ENCODE measurements at places on chromosomes 2 and 18. TPM values are rescaled to one million over a fixed set of nuclear protein-coding genes. Genes with fewer than 3 reads are reported as not detected.

DNA sequence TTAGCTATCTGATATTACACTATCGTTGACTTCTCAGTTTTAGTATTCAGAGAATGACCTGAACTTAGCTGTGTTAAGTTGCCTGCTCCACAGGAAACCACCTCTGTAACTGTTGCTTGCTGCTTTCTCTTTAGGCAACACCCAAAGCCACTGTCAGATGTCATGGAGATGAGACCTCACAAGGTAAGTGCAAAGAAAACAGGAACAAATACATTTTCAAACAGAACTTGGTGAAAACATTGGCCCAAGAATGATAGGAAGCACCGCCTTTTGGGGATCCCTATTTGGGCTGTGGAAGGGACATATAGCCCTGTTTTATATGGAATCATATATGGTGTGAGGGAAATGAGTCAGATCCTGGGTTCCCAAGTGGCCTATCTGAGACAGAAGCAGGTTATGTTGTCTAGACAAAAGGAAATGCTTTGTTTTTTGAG lies 143.4 kb downstream of the UBE2E3 start:
- no peak for DNase-seq

The ABHD1 gene
- polyA plus RNA-seq = 0.25 TPM

The B3GNT7 gene
- polyA plus RNA-seq = not detected

The IL36A gene
- not detected for polyA plus RNA-seq

DNA sequence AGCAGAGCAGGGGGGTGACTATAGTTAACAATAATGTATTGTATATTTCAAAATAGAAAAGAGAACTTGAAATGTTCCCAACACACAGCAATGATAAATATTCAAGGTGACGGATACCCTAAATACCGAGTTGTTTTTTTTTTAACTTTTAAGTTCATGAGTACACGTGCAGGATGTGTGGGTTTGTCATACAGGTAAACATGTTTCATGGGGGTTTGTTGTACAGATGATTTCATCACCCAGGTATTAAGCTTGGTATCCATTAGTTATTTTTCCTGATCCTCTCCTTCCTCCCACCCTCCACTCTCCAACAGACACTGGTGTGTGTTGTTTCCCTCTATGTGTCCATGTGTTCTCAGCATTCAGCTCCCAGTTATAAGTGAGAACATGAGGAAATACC lies 164.5 kb upstream of the DNMT3A start:
- DNase-seq = no peak

The UGT1A9 gene
- not detected for polyA plus RNA-seq

The PLB1 gene
- 1.8 TPM for polyA plus RNA-seq

DNA sequence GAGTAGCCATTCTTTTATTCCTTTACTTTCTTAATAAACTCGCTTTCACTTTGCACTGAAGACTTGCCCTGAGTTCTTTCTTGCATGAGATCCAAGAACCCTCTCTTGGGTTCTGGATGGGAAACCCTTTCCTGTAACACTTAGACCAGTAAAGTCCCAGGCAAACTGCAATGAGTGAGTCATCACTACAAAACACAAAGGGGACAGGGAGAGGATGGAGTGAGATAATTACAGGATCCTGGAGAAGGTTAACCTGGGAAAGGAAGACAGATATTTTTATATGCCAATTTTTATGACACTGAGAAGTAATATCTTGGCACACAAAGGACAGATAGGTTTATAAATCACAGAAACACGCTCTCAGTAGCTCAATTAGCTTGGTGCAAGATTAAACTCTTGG lies 48.7 kb downstream of the EHD3 start:
- no peak for DNase-seq

DNA sequence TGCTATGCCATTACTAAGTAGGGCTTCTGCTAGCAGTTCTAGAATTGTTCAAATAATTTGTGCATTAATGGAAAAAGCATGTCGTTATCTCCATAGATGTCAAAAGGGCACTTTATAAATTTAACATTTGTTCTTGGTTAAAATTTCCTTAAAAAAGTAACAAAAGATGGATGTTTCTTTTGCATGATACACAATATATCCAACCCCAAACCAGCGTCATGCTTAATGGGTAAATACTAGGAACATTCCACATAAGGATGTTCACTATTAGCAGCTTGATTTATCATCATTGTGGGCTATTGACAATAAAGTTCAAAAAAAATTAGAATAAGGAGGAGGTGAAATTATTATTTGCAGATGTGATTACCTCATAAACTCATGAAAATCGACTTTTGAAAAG lies 79.7 kb downstream of the GREB1L start:
- no peak for DNase-seq

The LAMA1 gene
- 4.4 TPM for polyA plus RNA-seq

The NCK2 gene
- polyA plus RNA-seq = 73.0 TPM

GRCh38 chr18:59814891-59815290 lies 84.9 kb upstream of the PMAIP1 start:
- DNase-seq = no peak

DNA sequence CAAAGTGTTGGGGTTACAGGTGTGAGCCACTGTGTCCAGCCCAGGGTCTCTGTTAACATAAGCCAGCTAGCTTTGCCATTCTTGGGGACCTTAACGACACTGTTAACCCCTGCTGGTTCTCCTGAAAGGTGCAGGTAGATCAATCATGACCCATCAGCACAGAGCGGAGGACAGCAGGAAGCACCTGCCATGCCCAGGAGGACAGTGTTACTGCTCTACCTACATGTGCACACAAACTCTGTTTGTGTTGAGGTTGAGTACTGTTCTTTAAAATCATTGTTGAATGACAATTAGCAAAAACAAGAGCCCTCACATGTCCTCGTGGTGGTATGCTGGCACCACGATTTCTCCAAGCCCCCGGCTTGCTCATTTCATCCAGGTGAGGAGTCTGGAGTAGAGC lies 120.9 kb downstream of the FAM210A start:
- no peak for DNase-seq

The SCYGR4 gene
- polyA plus RNA-seq = not detected

- DNase-seq = no peak
Observed at GRCh38 chr18:70326255-70326654, 37.4 kb downstream of the SOCS6 start.

DNA sequence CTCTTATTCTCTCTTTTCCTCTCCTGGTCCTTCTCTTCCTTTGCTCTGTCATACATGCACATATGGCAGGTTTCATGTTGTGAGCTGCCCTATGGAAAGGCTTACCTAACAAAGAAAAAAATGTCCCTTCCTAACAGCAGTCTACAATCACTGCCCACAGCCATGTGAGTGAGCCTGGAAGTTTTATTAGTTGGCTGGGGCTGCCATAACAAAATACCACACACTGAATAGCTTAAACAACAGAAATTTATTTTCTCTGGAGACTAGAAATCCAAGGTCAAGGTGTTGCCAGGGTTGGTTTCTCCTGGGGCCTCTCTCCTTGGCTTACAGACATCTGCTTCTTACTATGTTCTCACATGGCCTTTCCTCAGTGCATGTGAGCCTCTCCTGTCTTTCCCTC lies 142.1 kb downstream of the TRIB2 start:
- no peak for DNase-seq

GRCh38 chr2:137036619-137037018 lies 271.3 kb downstream of the THSD7B start:
- no peak for DNase-seq

The TMEM163 gene
- 0.94 TPM for polyA plus RNA-seq

DNA sequence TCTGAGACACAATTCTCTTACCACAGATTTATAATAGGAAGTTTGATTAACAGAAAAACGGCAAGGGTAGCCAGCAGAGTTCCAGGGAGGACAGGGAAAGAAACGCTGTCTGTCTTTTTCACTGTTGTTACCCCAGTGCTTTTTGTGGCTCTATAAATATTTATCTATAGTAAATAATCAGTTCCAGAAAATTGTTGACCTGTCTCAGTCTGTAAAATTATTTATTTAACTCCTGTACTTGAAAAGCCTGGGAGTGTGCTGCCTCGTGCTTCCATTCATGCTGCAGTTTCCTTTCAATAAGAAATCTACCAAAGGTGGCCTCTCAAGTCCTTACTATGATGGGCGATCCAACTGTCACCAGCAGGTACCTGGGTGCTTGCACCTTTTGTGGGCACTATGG lies 102.9 kb downstream of the ETAA1 start:
- DNase-seq = no peak

DNA sequence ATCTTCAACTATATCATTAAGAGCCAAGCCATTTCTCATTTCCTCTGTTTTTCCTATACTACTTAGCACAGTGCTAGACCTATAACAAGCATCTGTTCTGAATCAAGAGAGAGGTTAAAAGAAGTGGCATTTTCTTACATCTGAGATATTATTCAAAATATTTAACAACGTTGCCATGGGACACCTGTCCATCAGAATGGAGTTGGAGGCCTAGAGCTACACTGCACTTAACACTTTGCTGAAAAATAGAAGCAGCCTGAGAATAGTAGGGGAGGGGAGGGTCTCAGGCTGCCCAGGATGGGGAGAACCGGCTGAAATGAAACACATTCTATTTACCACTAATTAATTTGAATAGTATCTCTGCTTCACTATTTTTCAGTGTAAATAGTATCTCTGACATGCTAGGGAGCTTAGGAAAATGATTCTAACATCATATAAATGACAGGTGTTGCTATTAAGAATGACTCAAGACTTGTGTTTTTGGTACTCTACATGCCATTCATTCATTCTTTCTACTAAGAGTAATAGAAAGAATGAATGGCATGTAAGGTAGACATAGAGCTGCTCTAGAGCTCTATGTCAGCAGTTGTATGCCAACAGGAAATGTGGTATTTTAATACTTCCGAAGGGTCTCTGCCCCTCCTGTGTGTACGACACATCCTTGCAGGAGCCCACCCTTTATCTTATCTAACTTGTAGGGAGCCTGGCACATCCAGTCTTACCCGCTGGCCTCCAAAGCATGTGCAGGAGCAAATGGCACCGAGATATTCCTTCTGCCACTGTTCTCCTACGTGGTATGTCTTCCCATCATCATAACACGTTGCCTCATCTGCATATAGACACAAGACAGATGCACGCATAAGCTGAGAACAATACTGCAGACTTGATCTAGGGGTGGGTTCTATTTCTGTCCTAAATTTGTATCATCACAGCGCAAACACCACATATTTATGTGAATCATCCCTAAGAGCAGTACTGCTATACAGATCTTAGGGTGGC lies 52.6 kb downstream of the ATIC start:
- DNase-seq = no peak

DNA sequence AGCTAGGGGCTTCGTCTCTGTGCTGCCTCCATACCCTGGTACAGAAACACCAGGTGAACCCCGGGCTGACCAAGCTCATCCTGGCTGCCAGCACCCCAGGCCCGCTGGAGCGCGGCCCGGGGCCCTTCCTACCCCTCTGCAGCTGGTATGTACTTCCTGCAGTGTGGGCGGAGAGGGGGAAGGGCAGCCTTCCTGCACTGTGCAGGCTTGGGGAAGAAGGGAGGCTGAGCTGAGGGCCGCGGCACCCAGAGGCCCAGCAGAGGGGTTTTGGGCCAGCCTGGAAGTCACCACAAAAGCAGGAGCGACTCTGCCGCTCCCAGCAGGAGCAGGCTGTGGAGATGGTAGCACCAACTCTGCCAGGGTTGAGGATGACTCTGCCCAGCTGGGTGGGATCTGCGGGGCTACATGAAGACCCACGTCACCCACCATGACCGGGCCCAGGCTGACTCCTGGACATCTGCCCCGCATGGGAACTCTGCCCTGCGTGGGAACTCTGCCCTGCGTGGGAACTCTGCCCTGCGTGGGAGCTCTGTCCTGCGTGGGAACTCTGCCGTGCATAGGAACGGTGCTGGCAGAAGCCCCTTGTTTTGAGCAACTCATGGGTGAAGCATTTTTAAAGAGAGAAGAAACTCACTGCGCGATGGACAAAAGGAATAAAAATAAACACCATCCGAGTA lies 273.3 kb downstream of the NDUFA10 start:
- DNase-seq = no peak

- DNase-seq = no peak
Observed at GRCh38 chr18:8813611-8814010, 108.3 kb downstream of the MTCL1 start.

DNA sequence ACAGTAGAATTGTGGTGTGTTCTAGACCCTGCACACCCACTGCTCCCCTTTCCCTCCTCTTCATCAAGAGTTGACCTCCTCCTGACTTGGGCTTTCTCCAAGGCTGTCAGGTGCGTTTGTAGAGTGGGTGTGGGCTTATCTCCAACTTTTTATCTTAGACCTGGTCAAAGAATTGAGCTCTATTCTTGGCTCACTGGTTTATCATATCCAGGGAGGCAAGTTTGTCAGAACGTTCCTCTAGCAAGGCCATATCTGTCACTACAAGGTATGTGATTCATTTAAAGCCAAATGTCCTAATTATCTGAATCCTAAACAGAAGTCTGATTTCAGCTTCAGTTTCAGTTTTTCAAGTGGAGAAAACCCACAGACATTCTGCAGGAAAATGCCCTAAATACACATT lies 117.1 kb upstream of the MGAT5 start:
- DNase-seq = no peak

GRCh38 chr2:154978244-154978643 lies 279.7 kb downstream of the KCNJ3 start:
- no peak for DNase-seq

DNA sequence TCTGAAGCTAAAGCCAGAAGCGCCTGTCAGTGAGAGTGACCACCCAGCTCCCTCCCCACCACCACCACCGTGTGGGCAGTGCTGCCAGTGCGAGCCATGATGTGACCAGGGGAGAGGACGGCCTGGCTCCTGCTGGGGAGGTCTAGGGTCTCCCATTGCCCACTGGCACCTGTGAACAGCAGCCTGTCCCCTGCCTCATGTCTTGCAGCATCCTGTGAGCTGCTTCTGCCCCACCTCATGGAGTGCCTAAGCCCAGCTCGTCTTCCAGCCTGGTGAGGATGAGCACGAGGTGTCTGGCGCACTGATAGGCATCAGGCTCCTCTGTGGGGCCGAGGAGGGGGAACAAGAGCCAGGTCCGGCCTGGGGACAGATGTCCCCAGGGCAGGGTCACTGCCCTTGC lies 61.4 kb downstream of the FAM168B start:
- no peak for DNase-seq

The CYP26B1 gene
- polyA plus RNA-seq = 19.8 TPM

- DNase-seq = no peak
Observed at GRCh38 chr2:19203866-19204265, 154.6 kb downstream of the OSR1 start.

DNA sequence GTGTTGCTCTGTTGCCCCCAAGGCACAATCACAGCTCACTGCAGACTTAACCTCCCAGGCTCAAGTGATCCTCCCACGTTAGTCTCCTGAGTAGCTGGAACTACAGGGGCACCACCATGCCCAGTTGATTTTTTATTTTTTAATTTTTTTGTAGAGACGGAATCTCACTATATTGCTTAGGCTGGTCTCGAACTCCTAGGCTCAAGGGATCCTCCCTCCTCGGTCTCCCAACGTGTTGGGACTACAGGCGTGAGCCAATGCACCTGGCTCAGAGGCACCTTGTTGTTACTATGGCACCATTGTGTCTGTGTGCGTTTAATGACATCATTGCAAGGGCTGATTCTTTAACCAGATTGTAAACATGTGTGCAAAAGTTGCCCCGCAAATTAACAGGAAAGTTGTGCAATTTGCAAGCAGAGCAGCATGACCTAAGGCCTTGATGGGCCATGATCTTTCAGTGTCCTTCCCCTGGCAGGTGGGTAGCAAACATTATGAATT lies 22.6 kb downstream of the TCF23 start:
- DNase-seq = no peak

GRCh38 chr2:121075006-121075551 lies 209.9 kb downstream of the TFCP2L1 start:
- no peak for DNase-seq

The C2orf78 gene
- polyA plus RNA-seq = not detected

Data from muscle of arm (tissue), 14 donors.